G401 (cell line): ENCODE measurements at places on chromosomes 6 and 20. TPM values are rescaled to one million over a fixed set of nuclear protein-coding genes. Genes with fewer than 3 reads are reported as not detected.

DNA sequence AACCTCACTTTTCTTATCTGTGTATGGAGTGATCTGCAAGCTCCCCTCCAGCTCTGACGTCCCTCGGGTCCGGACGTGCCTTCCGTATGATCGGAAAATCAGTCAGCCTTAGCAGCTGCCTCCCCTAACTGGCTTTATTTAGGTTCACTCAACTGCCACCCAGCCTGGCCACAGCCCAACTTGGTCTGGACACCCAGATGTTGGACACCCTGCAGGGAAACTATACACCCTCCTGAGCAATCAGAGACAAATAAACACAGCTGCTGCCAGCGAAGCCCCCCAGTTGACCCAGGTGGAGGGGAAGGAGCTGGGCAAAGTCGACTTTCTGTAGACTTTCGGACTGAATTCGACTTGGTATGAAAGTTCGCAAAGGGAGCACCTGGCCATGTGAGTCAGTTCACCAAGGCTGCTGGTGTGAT is 28.9 kb downstream of the TBC1D7 start:
- no peak for DNase-seq

- no peak for DNase-seq
These were observed 163.1 kb upstream of the PMEPA1 start for GRCh38 chr20:57872816-57873409.

DNA sequence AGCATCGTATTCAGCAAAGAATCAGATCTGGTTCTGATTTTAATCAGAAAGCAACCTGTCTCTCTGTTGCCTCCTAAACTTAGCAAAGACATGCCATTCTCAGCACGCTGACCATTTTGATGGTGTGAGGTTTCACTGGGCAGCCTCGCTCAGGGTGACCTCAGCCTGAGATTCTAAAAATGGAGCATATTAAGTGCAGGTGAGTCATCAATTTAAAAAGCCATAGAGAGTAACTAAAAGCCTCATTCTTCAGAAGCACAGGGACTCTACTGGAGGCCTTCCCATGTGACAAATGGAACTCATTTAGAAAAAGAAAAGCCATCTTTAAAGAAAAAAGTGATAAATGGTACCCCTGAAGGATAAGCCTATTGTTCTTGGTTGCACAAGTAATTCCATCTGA is 91.3 kb downstream of the FILIP1 start:
- DNase-seq = peak; percentile 2

GRCh38 chr6:86152546-86152945 is 509.9 kb upstream of the SYNCRIP start:
- DNase-seq = no peak

DNA sequence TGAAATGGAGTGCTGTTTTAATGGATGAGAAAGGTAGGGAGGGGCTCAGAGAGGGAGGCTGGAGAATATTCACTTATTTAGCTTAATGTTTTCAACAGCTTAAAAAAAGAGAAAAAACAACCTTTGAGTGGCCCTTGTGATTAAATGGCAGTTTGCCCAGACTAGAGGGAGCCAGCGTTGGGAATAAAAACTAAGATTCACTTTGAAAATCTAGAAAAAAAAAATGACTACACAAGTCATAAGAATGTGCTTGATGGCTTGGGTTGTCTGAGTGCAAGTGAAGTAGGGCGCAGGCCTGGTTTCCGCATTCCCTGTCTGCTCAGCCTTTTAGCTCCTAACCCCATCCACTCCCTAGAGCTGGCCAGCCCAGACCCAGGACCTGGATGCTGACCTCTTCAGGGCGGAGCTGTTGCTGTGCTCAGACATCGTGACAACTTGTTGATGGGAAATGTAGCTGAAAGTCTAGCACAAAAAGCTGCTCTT is 28.9 kb downstream of the UTRN start:
- peak; percentile 27 for DNase-seq

- no peak for DNase-seq
These were observed 15.3 kb downstream of the FARS2 start for GRCh38 chr6:5276581-5276980.

DNA sequence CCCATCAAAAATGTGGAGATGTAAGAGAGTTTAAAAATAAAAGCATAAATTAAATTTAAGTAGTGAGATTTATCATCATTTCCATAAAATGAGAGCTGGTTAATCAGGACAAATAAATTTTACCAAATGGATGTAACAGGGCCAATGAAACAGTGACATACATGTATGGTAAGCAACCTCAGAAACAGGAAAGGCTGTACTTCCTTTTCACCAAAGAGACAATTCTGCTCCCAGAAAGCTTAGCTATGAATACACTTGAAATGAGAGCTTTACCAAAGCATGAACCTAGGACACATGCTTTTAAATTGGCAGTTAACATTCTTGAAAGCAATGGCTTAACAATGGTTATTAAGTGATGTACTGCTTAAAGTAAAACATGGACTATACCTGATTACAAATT is 12.1 kb upstream of the UBE2J1 start:
- no peak for DNase-seq

DNA sequence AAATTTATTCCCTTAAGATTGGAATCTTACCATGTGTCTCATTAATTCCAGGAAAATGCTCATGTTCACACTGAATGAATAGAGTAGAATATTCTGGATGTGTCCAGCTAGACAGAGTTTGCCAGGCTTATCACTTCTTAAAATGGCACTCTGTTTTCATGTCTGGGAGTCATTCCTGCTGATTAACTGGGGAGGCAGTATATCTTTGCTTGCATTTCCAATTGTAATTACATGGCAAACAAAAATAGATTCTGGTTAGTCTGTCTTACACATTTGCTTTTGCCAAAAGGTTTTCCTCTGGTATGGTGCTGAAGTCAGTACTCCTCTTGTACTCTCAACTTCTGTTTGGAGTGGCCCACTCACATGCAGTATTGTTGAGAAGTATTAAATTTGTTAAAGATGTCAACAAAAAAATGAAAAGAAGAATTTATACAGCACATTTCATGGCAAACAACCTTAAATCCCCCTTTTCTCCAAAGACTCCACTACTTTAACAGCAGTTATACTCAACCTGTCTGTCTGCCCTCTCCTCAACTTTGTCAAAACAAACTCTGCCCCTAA is 70.2 kb downstream of the TENT5A start:
- DNase-seq = no peak

DNA sequence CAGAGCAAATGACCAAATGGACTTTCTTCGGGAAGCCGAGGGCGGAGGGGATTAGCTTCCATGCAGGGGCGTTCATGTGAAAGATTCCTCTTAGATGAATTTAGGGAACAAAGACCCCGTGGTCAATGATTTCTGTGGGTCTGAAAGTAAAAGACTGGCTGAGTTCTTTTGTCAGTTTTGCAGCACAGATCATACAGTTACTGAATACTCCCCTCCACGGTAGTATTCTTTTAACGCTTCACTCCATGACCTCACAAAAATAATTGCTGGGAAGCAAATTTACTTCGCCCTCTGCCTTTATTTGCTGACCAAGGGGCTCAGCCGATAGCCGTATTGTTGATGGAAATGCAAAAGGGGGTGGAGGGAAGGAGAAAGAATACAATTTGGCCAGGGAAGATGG is 86.0 kb upstream of the SALL4 start:
- DNase-seq = no peak

GRCh38 chr6:65924411-65924810 is 217.4 kb upstream of the EYS start:
- no peak for DNase-seq

DNA sequence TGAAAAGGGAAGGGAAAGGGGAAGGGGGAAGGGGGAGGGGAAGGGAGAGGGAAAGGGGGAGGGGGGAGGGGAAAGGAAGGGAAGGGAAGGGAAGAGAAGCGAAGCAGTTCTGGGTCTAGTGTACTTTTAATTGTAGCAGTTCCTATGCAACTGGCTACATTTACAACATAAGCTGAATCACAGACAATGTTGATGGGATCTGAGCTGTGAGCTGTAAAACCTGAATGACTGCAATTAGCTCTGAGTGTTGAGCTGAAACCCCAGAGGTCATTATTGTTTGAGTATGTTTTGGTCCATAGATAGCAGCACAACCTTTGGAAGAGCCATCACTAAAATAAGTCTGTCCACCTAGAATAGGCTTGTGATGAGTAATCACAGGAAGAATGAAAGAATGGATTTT is 7.2 kb upstream of the ABHD12 start:
- no peak for DNase-seq

DNA sequence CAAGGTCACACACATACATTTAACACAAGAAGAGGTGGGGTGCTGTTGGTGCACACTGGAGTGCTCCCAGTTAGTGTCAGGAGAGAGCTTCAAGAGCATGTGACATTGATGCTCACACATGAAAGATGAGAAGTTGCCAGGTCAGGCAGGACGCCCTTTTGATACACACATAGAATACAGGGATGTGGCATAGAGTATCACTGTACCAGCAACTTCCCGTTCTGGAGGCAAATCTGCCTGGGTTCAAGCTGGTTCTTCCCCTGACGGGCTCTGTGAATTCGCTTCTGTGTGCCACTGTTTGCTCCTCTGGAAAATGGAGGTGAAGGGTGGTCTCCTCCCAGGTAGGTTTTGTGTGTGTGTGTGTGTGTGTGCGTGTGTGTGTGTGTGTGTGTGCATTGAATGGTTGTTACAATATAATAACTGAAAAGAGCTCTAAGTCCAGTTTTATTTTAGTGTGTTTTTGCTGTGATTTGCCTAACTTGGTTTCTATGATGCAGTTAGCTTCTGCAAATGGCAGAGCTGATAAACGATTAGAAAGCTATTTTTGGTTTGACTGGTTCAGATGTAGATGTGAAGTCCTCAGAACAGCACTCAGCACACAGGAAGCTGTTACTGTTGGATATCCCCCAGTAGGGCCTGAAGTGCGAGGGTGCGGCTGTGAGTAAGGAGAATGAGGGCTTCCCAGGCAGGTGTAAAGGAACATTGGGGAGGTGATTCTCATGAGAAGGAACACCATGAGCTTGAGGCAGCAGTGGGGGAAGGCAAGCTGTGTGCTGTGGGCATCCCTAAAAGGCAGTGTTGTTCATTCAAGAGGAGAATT is 53.4 kb downstream of the HIVEP1 start:
- DNase-seq = no peak

DNA sequence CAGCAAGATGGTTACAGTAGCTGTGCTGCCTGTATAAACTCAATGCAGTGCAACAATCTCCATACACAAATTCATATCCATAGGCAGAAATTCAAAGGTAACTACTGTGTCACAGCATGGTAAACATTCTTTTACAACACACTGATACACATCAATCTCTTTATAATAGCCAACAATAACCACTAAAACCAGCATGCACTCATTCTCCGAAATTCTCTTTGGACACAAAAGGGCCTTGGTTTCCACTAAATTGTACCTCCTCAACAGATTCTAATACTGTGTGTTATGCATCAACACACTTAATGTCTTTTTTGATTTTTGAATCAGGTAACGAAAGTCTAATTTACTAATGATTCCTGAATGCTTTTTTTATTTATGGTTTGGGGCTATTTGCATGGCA is 1323.7 kb downstream of the GRIK2 start:
- DNase-seq = no peak

DNA sequence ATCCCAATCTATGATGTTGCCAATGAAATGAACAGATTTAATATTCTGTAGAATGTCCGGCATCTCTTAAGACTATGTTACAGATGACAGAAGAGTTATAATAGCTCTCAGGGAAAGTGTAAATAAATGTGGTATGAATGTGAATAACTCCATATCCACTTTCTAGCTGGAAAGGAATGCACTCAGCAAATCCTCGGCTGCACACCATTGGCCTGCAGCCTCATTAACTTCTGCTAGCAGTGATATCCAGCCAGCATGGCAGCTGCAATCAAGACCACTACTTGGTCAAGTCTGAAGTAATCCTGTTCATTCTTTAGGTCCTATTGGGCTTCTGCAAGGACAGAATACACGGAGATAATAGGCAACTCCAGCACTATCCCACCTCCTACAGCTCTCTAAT is 17.3 kb upstream of the MICA start:
- no peak for DNase-seq

- no peak for DNase-seq
These were observed 44.9 kb upstream of the EYA2 start for GRCh38 chr20:46849751-46850150.

GRCh38 chr6:43506667-43507471 is 3.3 kb downstream of the LRRC73 start:
- peak; percentile 90 for DNase-seq

GRCh38 chr6:43764772-43765171 is 5.2 kb upstream of the VEGFA start:
- no peak for DNase-seq

DNA sequence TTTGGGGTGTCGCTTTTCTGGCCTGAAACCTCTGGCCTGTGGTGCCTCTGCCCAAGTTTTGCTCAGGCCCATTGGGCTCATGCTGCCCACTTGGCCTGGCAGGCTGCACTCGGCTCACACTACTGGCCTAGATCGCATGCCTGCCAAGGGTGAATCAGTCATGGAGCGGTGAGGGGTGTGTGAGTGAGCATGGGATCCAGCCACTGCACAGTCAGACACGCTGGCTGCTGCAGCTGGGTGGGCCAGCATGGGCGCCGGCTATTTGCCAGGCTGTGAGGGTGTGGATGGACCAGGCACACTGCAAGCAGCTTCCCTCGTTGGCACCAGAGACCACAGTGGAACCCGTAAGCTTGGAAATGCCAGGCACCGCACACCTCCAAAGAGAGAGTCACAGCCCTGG is 145.4 kb upstream of the CNR1 start:
- no peak for DNase-seq

GRCh38 chr6:15480525-15480924 is 182.3 kb downstream of the DTNBP1 start:
- DNase-seq = no peak

DNA sequence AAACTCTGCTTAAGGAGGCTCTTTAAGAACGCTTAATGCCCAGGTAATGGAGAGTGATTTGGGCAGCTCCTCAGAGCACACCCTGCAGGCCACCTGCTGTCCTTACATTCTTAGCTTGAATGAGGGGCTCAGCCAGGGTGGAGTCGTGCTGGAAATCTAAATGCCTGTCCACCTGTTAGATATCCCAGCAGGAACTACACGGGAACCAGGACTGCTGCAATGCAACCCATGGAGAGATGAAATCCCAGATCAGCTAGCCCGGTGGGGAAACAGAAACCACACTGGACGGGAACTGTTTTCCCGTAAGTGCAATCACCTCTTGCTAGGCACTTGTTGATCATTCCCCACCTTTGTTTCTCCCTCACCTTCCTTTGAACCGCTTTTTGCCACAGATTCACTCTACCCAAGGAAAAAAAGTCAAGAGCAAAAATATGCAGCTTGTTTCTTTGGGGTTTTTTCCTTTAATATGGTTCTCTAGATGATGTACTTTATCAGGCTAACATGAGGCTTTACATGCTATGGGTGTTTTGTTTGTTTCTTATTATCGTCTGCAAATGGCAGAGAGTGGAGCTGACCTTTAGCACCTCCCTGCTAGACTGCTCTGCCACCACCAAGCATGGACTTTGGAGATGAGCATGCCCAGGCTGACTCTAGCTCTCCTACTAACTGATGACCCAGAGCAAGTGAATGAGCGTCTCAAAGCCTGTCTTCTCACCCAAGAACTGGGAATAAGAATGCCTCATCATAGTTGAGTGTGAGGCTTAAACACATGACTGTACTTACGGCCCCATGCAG is 125.9 kb upstream of the TNFAIP3 start:
- no peak for DNase-seq

KPNA5 gene
- 15.4 and 20.5 TPM in 2 replicates for total RNA-seq

MYCT1 gene
- total RNA-seq = not detected in 2 replicates

OPN5 gene
- total RNA-seq = not detected in 2 replicates

SSTR4 gene
- not detected in 2 replicates for total RNA-seq

MTG2 gene
- total RNA-seq = 30.6 and 48.2 TPM in 2 replicates
